ENCODE measurements at places on chromosomes 13 and 19.

GRCh38 chr19:48674921-48675824, 2.4 kb upstream of the NTN5 start:
- peak; percentile 76 for ATAC-seq

DNA sequence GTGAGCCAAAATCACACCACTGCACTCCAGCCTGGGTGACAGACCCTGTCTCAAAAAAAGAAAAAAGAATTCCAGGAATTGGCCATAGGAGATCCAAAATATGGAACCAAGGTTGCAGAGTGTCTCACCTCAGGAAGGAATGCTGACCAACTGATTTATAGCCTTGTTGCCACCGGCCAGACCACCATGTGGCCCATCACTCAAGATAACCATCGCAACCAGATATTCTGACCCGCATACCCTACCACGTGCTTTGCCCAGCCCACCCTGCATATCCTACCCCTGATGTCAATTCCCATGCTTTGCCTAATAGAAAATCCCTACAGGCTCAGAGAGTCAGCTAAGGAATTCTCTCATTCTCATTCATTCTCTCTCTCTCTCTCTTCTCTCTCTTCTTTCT, 95.1 kb upstream of the DOCK9 start:
- no peak for ATAC-seq

DNA sequence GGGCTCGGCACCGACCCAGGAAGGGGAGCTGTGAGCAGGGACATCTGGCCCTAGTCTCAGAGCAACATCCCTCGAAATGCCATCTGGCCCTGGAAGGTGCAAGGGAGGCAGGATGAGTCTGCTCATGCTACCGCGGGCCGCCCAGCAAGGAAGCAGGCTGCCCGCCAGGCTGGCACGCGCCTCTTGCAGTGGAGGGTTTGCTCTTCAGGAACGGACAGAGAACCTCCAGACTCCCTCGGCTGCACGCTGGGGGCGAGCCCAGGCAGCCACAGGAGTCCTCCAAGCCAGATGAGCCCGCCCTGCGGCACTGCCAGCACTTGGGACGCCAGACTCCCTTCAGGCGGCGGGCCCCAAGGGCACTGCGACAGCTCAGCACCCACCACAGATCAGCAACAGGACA, 10.1 kb upstream of the ATP8B3 start:
- ATAC-seq: no peak

DNA sequence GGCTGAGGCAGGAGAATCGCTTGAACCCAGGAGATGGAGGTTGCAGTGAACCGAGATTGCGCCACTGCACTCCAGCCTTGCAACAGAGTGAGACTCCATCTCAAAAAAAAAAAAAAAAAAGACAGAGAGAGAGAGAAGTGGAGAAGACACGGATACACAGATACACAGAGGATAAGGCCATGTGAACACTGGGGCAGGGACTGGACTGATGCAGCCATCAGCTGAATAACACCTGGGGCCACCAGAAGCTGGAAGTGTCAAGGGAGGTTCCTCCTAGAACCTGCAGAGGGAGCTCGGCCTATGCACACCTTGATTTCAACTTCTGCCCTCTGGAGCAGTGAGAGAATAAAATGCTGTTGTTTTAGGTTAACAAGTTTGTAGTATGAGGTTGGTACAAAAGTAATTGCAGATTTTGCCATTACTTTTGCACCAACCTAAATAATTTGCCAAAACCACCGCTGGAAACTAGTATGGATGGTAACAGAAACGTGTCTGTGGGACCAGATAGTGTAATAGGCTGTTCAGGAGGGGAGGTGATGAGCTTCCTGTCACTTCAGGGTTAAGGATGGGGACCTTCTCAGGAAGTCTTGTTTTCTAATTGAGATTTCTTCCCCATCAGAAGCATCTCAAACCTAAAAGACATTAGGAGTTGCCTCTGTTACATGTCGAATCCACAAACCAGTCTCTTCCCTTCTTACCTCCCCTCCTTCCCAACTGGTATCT, 36.4 kb upstream of the IGSF23 start:
- ATAC-seq: no peak

GRCh38 chr19:10828981-10829821, 6.8 kb downstream of the TMED1 start:
- no peak for ATAC-seq

GRCh38 chr13:70893832-70894231, 785.6 kb upstream of the KLHL1 start:
- ATAC-seq: no peak

DNA sequence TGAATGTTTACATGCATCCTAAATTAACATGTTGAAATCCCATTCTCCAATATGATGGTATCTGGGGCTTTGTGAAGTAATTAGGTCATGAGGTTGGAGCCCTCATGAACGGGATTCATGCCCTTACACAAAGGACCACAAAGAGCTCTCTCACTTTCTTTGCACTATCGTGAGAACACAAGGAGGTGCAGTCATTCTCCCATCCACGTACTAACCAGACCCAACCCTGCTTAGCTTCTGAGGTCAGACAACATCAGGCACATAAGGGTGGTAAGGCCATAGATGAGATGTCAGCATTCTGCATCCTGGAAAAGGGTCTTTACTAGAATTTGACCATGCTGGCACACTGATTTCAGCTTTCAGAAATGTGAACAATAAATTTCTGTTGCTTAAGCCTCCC, 1211.9 kb upstream of the MIR17HG start:
- ATAC-seq: no peak
